ENCODE measurements at places on chromosomes 3 and 15.

DNA sequence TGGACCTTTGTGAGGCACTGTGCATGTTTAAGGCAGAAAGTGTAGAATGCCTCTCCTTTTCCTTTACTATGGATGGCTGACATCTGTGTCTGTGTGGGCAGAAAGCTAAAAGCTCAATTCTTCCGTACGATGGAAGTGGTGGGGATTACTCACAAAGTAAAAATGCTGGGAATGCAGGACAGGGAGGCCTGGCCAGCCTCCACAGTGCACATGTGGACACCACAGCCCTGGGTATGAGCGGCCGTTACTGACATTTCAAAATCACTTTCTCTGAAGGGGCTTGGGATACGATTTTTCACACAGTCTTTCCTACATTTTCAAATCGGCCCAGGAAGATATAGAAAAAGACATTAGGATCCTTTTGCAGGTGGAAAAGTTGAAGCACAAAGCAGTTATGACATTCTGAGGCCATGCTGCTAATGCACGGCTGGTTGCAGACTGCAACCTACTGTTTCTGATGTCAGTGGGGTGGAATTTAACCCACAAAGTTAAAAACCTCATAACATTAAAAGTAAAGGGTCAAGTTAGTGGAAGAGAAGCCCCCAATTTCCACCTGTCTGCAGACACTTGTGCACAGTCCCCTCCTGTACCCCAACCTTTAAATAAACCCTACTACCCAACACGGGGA, 27.9 kb downstream of the EHD4 start:
- no peak for DNase-seq

GRCh38 chr3:52897130-52898122, at the start of gene STIMATE:
STIMATE (minus strand) TSS chr3:52897548; CDS start chr3:52897450, 98 bp downstream.
- DNase-seq, result peak; percentile 98

GRCh38 chr15:54307926-54308325, 329.7 kb downstream of the UNC13C start:
- DNase-seq, result no peak

GRCh38 chr3:16846373-16847080, 38.2 kb upstream of the PLCL2 start:
- DNase-seq, result no peak

DNA sequence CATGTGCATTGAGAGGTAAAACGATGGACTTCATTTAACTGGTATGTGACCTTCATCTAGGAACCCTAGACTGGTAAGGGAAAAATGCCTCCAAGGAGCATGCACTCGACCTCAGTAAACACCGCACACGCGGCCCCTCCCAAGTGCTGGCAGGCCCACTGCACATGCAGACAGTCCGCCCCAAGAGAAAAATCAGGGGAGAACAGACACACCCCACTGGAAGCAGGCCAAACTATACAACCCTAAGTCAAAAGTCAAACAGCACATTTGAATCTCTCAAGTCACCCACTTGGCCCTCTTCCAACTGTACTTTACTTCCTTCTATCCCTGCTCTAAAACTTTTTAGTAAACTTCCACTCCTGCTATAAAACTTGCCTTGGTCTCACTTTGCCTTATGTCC, 250.1 kb upstream of the HES1 start:
- DNase-seq, result no peak

DNA sequence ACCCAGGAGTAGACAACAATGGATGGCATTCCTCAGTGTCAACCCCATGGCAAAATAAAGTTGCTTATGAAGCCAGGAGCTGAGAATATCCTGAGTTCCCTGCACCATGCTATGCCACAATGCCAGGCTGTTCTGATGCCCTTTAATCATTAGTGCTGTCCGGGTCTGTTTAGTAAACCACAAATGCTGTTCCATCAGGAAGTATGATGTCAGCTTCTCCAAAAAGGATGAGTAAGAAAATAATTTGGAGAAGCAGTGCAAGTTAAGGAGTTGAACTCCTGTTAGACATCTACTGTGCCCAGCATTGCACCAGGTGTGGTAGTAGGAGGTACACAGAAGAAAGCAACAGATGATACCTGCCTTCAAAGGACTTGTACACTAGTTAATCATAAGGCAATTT, 67.9 kb upstream of the GUCA1C start:
- no peak for DNase-seq

- DNase-seq, result no peak
Observed at GRCh38 chr3:153906366-153906765, 214.8 kb upstream of the ARHGEF26 start.

DNA sequence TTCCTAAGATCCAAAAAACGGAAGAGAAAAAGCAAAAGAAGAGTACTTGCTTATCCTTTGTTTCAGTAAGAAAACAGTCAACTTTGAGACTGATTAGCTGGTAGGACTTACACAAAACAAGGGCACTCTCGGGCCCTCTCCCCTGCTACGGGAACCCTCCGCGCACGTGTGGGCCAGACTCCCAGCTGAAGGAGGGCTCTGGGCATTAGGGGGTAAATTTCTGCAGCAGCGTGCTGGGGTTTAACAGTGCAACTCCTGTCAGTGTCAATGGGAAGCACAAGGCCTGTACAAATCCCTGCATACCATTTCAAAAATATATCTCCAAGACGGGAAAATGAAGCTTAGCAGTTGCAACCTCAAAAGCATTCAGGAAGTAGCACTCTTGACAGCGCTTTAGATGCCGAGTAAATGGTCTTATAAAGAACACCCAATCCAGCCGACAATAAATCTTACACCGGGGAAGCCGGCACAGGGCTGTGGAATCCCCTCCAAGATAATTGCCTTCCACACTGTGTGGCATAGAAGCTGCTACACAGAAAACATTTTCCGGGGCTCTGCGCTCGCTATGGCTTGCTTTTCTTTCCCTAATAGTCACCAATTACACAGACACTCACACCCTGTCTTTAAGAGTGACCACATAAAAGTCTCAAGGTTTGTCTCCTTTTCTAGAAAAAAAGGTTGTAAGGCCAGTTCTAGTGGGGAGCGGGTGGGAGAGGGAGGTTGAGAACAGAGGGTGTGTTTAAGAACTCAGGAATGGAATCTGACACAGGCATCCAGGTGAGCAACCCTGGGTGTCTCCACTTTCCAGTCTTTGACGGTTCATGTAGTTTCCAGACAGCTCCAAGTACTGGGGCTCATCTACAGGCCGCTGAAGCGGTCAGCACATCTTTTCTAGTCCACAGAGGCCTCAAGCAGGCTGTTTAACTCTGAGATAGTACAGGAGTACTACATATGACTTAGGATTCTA, 512.7 kb downstream of the FOXP1 start:
- DNase-seq, result no peak

DNA sequence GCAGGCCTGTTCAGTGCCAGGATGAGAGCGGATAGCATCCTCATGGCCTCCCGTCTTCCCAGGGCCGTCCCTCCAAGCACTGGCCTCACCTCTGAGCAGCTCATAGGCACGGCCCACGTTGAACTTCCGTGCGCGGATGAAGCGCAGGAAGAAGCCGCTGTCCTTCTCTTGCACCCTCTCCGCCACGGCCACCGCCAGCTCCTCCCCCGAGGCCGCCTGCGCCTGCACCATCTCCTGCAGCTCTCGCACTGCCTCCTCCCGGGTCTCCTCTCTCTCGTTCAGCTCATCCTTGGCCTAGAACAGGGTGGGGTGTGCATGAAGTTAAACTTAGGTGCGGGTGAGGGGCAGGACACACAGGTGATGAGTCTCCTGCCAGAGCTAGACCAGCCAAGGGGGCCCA, 4.3 kb downstream of the RLBP1 start:
- no peak for DNase-seq

GRCh38 chr15:81069356-81069755, 64.7 kb upstream of the CFAP161 start:
- DNase-seq, result no peak

DNA sequence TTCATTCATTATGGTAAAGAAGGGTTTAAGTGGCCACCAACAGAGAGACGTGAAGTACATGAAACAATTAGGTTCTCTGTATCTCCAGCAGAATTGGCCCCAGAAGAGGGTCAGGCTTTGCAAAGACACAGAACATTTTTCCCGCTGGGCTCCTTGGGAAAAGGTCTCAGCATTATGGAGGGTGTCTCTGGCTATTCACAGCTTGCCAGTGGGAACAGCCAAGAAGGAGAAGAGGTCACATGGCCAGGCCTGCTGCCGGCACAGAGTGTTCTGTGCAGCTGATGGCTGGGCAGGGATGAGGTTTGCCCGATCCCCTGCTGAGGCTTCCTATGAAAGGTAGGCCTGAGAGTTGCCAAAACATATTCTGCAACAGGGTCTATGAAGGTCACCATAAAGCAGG, 77.8 kb upstream of the LPP start:
- no peak for DNase-seq

DNA sequence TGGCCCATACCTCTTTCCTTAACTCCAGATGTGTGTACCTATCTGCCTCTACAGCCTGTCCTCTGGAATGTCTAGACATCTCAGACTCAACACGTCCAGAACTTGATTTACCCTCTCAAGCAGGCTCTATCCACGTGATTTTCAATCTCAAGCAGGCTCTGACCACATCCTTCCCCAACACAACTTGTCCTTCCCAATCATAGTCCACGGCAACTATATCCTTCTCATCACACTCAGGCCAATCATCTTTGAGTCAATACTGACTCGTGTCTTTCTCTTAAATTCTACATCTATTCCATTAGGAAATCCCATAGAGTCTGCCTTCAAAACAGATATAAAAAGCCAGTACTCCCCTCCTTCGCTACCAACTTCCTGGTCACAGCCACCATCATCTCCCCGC, 70.4 kb downstream of the FOXP1 start:
- no peak for DNase-seq

GRCh38 chr3:152843955-152844354, 9.0 kb downstream of the P2RY1 start:
- no peak for DNase-seq

DNA sequence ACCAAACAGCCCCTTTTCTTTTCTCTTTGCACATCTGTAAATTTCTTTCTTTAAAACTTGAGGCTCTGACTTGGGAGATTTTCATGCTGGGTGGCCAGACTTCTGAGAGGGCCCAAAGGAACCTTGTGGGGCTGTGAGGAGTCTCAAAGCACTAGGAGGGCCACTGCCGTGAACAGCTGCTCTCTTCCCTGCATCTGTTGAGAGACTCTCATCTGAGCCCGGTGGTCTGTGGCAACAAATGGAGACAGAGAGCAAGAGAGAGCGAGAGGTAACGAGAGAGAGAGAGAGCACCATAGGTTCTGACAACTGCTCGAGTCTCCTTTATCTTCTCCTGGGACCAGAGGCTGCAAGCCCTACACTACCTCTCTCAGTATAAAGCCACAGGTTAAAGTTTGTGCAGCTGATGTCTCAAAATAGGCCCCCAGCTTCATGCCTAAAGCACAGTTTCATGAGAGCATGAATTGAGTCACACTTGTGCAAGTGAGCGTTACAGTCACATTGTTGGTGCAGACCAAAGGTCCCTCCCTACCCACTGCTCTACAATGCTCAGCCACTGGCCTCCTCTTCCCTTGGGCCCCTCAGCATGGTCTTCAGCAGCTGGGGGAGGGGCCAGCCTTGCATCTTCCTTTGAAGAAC, 60.7 kb downstream of the ZNF621 start:
- DNase-seq, result no peak

DNA sequence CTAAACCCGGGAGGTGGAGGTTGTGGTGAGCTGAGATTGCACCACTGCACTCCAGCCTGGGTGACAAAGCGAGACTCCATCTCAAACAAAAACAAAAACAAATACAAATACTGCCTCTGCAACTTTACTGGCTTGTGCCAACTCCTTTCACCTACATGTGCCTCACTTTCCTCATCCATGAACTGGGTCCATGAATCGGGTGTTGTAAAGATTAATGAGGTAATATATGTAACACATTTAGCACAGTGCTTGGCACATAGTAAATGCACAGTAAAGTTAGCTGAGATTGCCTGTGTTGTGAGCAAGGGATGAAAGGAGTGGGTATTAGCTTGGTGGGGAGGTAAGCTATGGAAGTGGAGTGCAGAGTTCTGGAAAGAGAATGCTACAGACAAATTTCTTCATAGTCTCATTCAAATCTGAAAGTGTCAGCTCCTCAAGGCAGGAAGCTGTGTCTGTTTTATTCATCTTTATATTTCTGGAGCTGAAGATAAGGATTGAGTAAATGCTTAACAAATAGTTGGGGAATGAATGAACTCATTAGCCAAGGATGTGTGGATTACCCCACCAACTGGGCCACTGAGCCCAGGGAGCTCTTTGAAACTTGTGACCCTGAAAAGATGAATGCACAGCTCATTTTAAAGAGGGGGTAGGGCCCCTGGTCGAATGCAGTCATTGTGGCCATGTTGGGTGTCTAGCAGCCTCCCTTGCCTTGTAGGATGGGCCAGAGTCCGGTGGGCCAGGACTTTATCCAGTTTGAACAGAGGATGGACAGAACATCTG, 7.7 kb upstream of the CDCP1 start:
- DNase-seq, result peak; percentile 10

- DNase-seq, result peak; percentile 95
Observed at GRCh38 chr3:12841149-12841969, at the start of gene RPL32. RPL32 (minus strand) TSS chr3:12841565; CDS start chr3:12840237, 1,328 bp downstream.

GRCh38 chr3:178201714-178202113, 334.5 kb upstream of the KCNMB2 start:
- DNase-seq, result no peak

GRCh38 chr15:57472861-57473260, 96.6 kb downstream of the CGNL1 start:
- no peak for DNase-seq

DNA sequence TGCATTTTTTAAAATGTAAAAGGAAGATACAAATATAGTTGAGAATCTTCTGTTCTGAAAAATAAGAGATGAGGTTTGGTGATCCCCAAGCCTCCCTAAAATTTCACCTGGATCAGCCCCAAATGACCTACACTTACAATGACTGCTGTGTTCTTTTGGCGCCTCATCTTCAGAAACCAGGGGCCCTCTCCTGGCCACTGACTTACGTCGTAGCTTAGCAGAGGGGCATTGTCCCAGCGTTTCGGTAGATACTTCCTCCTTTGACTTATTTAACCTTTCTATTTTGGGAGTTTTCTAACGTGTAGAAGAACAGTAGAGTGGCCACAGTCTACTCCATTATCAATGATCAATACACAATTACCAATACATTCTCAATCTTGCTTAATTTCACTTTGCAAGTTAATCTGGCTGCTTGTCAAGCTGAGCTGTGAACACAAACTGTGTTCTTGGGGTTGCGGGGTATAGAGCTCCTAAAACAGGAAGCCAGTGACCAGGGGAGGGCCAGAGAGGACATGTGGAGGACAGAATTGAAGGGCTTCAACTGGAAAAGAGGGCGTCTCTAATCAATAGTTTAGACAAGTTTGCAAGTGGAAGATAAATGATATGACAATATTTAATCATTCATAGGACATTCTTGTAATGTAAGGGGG, 419.5 kb downstream of the LPP start:
- no peak for DNase-seq

- no peak for DNase-seq
Observed at GRCh38 chr3:46540550-46540949, 25.6 kb downstream of the LRRC2 start.
